ENCODE measurements at places on chromosomes 4 and X. TPM values are rescaled to one million over a fixed set of nuclear protein-coding genes. Genes with fewer than 3 reads are reported as not detected.

The HSFX2 gene
- not detected for total RNA-seq

The CCDC158 gene
- total RNA-seq = not detected

The NRK gene
- not detected for total RNA-seq

The PAGE5 gene
- not detected for total RNA-seq

The XK gene
- 1.6 TPM for total RNA-seq

The NKAP gene
- total RNA-seq = 3.3 TPM

The RRH gene
- not detected for total RNA-seq

DNA sequence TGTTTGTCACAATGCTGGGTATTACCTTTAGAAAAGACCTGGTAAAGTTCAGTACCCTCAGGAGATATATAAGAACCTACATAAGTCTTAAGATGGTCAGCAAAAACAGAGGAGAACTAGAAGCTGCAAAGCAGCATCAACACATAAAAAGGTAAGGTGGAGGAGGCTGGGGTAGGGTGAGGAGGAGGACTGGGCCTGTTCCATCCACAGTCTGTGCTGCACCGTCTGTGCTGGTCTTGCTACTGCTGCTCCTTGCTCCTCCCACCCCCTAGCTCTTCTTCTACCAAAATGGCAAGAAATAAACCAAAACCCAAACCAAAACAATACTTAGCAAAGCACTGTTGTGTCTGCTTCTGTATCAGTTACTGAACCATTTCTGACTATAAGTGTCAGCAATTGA lies 102.2 kb downstream of the CDS1 start:
- DNase-seq = no peak

DNA sequence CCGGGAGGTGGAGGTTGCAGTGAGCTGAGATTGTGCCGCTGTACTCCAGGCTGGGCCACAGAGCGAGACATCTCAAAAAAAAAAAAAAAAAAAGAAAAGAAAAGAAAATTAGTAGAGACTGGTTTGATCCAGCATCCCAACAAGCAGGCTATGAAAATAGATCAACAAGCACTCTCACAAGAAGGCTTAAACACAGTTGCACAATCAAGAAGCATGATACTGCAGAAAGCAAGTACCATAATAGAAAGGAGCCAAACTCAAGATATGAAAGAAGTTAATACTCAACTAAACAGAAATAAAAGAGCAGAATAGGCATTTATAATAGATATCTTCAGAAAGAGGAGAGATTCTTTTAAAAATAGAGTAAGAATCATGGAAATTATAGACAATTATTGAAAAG lies 10.6 kb downstream of the TLR6 start:
- DNase-seq = no peak

- DNase-seq = no peak
Measured at GRCh38 chrX:55488006-55488592, 1.5 kb downstream of the USP51 start.

DNA sequence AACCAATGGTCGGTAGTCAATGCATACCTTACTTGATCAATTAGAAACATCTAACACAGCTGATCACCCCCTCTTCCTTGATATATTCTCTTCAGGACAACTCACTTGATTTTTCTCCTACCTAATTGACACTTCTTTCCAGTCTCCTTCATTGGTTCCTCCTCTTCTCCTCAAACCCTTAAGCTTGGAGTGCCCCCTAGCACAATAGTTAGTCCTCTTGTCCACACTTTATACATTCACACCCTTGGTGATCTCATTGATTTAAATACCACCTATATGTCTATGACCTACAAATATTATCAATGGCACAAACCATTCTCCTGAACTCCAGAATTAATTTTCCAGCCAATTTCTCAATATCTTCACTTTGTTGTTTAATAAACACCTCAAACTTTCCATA lies 724.0 kb downstream of the ADGRL3 start:
- DNase-seq = no peak

- no peak for DNase-seq
Measured at GRCh38 chr4:135552131-135552530, 1350.5 kb upstream of the PABPC4L start.

- DNase-seq = peak; percentile 66
Measured at GRCh38 chr4:24781999-24782745, 13.2 kb upstream of the SOD3 start.

- no peak for DNase-seq
Measured at GRCh38 chr4:188196134-188196735, 57.0 kb downstream of the TRIML1 start.

- no peak for DNase-seq
Measured at GRCh38 chr4:82005158-82005557, 368.6 kb downstream of the HNRNPD start.

DNA sequence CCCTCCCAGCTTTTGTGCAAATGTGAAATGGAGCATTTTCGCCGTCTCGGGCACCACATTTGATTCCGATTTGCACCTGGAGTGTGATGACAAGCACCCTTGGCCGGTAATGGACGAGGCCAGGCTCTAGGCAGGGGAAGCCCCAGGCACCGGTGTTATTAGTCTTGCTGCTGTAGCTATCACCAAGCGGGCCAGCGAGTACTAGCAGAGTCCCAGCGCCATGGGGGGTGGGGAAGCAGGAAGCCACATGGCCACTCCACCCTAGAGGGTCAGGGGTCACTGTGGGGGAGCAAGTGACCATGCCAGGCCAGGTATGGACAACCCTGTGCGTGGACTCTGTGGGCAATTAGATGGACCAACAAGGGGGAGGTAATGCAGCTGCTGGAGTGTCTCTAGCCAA lies 88.8 kb downstream of the CPZ start:
- DNase-seq = no peak

DNA sequence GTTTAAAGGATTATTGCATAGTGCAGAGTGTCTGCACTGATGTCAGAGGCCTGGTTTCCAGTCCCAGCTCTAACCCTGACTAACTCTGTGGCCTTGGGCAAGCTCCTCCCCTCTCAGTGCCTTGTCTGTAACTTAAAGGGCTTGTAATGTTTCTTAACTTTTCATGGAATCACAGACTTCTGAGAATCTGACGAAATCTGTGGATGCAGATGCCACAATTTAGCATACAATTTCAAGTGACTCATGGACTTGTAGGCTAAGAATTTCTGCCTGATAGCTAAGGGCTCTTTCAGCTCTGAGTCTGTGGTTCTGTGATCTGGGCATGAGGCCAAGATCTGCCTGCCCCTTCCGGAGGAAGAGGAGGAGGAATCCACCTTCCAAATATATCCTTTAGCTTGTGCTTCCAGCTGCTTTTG lies 236.9 kb downstream of the AR start:
- peak; percentile 79 for DNase-seq

Data from M059J (cell line).